Right forelimb (tissue), 1 donor: ENCODE measurements at places on chromosomes 2 and 18.

GRCh38 chr18:9994026-9994570 lies 80.3 kb downstream of the VAPA start:
- DNase-seq: no peak

GRCh38 chr2:215723631-215724011 lies 287.8 kb upstream of the FN1 start:
- no peak for DNase-seq

DNA sequence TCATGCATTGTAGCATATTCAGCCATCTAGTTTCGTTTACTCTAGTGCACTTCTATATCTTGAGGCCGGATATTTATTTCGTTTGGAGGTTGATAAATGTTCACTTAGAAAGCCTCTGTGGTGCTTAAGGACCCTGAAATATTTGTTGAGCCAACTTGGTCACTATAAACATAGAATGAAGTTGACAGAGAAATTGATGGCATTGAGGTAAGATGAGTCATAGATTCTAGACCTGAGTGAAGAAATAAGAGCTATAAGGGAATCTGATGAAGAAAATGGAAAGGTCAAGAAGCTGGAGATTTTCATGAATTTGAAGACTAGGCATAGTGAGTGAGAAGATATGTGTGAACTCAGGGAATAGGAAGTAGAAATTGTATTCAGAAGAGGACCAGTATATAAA lies 35.9 kb downstream of the EPC2 start:
- no peak for DNase-seq

DNA sequence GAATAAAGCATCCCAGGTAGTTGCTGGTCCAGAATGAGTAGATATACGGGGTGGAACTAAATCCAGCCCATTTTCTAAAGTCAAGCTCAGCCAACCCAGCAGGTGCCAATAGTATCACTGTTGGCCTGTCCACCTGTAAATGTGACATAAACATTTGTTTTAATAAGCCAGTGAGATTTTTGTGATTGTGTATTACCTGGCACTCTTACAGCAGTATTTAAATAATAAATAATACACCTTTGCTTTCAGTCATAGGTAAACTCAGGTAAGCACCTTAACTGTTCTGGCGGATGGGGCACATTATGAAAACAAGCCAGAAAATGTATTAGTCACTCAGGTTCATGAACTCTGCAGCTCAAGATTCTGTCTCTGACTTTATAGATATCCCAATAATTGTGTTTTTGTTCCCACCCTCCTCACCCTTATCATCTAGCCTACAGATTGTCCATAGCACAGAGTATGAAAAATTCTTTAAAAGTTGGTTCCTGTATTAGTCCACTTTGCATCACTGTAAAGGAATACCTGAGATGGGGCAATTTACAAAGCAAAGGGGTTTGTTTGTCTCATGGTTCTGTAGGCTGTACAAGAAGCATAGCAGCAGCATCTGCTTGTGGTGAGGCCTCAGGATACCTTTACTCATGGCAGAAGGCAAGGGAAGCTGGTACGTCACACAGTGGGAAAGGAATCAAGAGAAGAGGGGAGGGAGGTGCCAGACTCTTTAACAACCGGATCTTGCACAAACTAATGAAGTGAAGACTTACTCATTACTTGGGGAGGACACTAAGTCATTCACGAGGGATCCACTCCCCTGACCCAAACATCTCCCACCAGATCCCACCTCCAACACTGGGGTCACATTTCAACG lies 73.0 kb upstream of the CYRIA start:
- DNase-seq: no peak

- no peak for DNase-seq
Measured at GRCh38 chr2:158810731-158811460, 15.8 kb downstream of the DAPL1 start.

GRCh38 chr18:9081940-9082339 lies 20.6 kb upstream of the NDUFV2 start:
- no peak for DNase-seq

DNA sequence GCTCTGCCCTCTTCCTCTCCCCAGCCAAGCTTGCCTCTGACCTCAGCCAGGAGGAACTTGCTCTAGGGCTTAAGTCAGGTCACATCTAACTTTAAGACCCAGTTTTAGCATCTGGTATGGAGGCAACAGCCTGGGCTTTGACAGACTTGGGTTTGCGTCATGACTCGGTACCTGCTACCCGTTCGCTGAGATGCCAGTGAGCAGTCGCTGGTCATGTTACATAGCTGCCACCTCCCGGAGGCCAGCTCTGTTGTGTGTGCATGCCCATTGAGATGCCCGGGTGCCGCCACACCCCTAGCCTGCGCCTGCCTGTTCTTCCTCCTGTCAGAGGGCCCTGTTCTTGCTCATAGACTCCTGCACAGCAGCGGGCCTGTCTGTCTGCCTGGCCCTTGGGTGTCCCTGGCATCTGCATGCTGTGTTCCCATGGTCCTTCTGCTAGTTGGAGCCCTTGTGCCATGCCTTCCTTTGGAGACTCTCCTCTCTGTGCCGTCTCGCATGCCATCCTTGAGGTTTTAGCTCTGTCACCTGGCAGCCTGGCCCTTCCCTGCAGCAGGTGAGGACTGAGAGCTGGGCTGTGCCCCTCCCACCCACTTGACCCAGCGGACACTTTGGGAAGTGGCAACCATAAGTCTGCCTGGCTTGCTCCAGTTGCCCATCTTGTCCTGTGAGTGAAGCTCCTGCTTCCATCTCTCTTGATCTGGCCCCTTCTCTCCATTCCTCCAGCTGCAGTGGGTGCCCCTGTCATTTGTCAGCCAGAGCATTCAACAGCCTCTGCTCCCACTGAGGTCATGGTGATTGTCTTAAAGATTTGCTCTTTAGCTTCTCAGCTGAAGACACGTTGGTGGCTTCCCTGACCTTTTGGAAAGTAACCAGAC lies 24.9 kb downstream of the ASAP2 start:
- no peak for DNase-seq

- DNase-seq: no peak
Measured at GRCh38 chr18:30999887-31000628, 42.5 kb downstream of the DSC3 start.

GRCh38 chr2:128779301-128780095 lies 460.8 kb upstream of the HS6ST1 start:
- no peak for DNase-seq

- DNase-seq: no peak
Measured at GRCh38 chr2:205462681-205463345, 219.5 kb upstream of the NRP2 start.

GRCh38 chr2:25279091-25279651 lies 62.6 kb downstream of the DNMT3A start:
- DNase-seq: no peak

DNA sequence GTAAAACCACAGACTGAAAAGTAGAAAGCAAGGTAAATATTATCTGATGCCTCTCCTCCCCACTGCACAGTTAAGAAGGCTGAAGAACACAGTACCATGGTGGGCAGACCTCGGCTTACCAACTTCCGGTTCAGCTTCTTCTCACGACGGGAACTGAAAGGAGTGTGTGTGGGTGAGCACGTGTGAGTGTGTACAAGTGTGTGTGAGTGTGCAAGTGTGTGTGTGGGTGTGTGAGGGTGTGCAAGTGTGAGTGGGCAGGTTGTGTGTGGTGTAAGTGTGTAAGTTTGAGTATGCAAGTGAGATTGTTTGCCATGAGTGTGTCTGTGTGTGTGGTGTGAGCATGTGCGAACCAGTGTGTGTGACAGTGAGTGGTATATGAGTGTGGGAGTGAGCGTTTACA lies 103.5 kb downstream of the ADD2 start:
- DNase-seq: no peak

DNA sequence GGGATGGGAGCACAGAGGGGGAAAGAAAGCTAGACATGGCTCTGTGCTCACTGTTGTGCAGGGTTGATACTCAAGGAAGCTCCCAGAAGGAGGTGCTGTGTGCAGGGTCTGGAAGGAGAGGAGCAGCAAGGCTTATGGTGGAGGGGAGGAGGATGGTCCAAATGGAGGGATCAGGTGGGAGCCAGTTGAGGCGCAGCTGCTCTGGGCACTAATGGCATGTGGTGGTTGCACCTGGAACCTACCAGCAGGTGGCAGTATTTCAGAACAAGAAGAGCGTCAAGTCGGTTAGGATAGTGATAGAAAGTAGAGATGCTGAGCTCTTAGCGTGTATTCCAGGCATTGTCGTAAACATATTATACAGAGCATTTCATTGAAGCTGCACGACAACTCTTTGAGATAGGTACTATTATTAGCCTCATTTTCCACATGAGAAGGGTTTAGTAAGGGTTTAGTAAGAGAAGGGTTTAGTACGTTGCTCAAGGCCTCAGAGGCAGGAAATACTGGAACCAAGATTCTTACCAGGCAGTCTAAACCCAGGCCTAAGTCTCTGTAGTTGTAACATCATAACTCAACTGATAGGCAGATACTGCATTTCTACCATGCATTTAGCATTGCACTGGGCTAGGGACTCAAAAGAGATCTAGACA lies 223.7 kb downstream of the CYP26B1 start:
- DNase-seq: no peak

DNA sequence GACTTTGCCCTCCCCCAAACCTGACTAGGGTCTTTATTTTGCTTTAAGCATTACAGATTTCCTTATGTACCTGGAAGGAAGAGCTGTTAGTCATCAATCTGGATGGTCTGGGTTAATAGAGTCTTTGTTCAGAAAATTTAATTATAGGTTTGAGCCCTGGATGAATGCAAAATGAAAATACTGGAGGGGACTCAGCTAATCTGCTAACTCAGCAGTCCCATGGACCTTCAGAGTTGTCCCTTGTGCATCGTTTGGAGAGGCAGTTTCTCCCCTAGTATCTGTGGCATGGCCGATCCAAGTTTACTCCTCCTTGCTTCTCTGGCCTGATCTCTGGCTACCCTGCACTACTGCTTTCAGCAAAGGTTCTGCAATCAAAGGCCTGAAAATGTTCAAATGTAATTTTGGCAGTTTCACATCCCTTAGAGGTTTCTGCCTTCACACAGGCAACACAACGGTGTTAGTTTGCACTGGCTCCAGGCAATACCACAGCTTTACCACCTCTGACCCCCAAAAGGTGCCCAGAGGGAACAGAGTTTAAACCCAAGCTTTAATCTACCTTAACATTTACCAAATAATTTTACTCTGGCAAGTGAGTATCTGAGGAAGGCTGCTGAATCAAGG lies 134.3 kb downstream of the THADA start:
- DNase-seq: no peak

DNA sequence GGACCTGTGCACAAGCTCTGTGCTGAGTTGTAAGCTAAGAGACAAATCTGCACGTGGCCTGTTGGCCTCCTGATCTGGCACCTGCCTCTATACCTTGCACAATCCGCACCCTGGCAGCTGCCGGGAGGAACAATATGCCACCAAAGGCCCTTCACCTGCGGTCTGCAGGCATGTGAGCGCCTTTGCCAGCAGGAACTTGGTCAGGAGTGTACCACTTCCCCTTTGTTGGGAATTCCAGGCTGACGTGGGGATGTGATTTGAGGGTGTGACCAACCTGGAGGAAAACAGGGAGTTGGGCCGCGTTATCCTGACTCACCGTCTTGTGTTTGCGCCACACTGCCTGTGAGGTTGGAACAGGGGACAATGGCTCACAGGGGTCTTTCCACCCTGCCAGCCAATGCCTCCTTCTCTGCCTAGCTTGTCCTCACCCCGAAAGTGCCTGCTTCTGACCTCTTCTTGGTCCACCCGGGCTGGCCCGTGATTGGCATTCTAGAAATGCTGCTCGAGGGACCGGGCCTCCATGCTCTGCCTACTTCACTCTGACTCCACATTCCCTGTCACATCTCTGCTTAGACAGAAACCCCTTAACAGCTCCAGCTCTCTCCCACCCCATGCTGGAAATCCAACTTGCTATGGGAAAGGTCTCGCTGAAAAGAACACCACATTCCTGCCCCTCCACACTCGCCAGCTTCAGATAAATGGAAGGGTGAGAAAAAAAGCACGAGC lies 67.1 kb upstream of the MAP4K4 start:
- DNase-seq: no peak

DNA sequence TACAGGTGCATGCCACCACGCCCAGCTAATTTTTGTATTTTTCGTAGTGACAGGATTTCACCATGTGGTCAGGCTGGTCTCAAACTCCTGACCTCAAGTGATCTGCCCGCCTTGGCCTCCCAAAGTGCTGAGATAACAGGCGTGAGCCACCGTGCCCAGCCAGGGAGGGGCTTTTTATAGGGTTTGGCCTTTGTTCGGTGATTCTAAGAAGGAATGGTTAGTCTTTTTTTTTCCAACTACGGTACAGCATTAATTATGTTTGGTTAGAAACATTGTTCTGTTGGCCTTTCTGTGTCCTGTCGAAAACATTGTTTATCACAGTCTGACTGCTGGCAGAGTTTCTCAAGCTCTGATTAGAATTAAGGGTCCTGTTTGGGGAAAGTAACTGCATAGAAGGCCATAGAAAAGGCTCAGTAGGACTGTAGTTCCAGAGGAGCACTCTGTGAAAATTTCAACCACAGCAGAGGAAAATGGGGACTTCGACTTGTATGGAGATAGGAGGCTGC lies 19.3 kb upstream of the SMCHD1 start:
- DNase-seq: no peak

GRCh38 chr2:109148117-109148746 lies 19.2 kb downstream of the SH3RF3 start:
- DNase-seq: no peak

DNA sequence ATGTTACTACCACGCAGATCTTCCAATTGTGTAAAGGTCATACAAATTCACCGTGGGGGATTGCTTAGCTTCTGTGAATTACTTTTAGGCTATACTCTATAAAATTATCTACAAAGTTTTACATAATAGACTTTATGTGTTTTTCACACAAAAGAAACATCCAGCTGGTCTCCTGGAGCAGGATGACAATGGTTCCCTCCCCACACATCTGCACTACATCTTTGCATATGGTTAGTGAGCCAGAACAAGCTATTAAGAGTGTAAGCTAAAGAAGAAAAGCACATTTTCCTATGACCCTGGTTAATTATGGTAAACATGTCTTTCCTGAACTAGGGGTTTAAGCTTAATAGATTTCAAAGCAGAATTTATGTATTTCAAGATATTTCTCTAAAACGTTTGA lies 295.1 kb downstream of the ASXL3 start:
- DNase-seq: no peak

- DNase-seq: no peak
Measured at GRCh38 chr2:186522450-186522849, 36.4 kb downstream of the ZC3H15 start.

DNA sequence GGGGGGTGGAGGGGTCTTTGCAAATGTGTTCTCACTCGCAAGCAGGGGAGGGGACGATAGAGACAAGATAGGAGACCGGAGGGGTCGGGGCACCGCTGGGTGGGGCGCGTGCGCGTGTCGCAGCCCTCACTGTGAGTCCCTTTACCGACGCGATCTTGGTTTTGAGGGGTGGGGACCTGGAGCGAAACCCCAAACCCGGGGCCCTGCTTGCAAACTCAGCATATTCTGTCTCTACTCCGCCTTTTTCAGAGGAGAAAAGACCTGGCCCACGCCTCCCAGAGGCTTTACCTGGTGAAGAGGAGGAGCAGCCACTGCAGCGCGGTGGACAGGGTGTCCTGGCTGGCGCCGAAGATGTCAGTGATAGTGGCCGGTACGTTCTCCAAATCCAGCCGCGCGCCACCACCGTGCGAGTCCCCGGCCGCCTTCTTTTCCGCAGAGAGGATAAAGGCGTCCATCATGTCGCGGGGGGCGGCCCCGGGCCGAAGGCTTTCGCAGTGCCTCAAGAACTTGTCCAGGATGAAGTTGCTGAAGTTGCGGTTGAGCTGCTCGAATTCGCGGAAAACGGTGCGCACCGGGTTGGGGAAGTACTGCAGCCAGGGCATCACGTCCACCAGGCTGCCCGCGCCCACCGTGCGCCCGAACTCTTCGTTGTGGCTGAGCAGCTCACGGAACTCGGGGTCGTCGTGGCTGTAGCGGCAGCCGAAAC lies 1.7 kb downstream of the CYP1B1 start:
- peak; percentile 62 for DNase-seq

GRCh38 chr2:68745006-68745405 lies 10.4 kb downstream of the ARHGAP25 start:
- no peak for DNase-seq
